ENCODE measurements at places on chromosomes 2 and 18.

GRCh38 chr2:174577967-174578589 is 19.5 kb downstream of the WIPF1 start:
- no peak for DNase-seq

DNA sequence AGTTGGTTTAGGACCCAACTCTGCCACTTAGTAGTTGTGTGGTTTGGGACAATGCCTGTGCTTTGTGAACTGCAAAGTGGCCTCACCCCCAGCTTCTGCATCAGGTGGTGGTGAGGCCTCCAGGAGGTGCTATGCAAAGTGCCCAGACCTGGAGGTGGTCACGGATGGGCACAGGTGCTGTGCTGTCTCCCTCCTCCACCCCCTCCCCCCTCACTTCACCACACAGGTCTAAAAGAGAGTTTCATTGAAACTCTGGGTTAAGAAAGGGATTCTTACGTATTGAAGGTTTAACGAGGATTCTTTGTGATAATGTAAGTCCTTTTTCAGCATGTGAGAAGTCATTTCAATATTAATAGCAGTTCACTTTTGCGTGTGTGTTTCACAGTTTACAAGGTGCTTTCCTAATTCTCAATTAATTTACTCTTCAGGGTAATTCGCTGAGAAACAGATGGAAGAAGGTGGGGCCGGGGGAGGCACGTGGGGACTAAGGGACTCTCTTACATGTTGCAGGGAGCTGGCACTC is 369.9 kb downstream of the LPIN1 start:
- DNase-seq = no peak

- no peak for DNase-seq
Measured at GRCh38 chr18:46755315-46756024, 1.4 kb downstream of the ST8SIA5 start.

- no peak for DNase-seq
Measured at GRCh38 chr2:144233733-144234541, 286.0 kb downstream of the ZEB2 start.

DNA sequence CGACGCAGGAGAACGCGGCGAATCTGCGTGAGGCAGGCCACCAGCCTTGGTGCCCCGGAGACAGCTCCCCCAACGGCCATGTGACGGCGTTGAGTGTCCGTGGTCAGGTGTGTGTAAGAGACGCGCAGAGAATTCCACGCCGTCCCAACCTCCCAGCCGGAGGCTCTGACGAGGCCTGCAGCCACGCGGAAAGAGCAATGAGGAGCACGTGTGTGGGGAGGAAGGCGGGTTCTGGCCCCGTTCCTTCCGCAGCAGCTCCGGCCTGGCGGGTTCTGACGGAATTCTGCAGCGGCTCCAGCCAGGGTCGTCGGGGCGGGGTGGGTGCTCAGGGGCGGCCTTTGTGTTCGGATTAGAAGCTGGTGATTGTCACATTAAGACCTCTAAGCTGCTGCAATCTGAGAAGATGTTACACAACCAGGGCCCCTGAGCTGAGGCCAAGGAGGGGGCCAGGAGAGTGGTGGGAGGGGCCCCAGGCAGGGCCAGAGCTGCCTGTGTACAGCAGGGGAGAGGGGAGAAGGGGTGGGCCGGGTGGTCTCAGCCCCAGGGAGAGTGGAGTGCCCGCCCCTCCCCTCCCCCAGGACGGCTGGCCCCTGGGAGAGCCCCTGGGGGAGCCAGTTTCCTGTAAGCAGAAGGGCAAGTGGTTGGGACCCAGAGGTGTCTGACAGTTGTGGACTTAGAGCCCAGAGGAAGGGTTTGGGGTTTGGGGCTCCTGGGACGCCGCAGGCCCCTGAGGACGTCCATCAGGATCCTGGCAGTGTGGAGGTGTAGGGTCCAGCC is 5.1 kb upstream of the GAL3ST2 start:
- no peak for DNase-seq
